Activated CD8-positive, alpha-beta memory T cell treated with anti-CD3 and anti-CD28 coated beads, Interleukin-2, amount 50 U/mL, for 48 hours (primary cell): ENCODE measurements at places on chromosomes 12 and 14.
A peak's percentile ranks its signal among the peaks of the same experiment; 100 is the strongest.

GRCh38 chr14:94132285-94132887, 3.0 kb upstream of the IFI27L2 start:
- DNase-seq = no peak

- DNase-seq = no peak
These were observed 59.8 kb downstream of the SUDS3 start for GRCh38 chr12:118436002-118436730.

DNA sequence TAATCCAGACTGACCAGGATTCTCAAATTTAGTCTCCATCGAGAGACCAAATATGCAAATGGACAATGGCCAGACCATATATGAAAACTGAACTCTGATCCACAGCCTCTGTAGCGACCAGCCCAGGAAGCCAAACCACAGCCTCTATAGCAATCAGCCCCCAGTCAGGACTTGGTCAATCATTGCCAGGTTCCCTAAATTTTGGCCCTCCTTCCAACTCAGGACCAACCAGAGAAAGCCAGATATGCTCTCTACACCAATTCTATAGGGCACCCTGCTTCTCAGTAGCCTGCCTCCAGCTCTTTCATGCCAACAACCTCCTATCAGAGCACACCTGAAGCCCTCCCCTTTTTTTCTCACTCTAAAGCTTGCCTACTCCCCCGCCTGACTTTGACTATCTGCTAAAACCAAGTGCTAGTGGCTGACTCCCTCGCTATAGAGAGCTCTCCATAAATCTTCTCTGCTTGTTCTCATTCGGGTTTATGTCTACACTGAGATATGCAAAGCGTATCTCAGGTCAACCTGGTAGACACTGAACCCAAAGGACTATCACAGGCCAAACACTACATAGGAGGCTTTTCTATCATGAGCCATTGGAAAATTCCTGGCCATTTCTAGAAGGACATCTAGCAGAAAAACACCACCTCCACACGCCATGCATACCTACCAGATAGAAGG, 110.5 kb upstream of the FUT8 start:
- no peak for DNase-seq

- no peak for DNase-seq
These were observed 14.0 kb downstream of the CCER1 start for GRCh38 chr12:90940872-90941499.

GRCh38 chr12:54162741-54163140, 26.0 kb downstream of the SMUG1 start:
- DNase-seq = no peak

DNA sequence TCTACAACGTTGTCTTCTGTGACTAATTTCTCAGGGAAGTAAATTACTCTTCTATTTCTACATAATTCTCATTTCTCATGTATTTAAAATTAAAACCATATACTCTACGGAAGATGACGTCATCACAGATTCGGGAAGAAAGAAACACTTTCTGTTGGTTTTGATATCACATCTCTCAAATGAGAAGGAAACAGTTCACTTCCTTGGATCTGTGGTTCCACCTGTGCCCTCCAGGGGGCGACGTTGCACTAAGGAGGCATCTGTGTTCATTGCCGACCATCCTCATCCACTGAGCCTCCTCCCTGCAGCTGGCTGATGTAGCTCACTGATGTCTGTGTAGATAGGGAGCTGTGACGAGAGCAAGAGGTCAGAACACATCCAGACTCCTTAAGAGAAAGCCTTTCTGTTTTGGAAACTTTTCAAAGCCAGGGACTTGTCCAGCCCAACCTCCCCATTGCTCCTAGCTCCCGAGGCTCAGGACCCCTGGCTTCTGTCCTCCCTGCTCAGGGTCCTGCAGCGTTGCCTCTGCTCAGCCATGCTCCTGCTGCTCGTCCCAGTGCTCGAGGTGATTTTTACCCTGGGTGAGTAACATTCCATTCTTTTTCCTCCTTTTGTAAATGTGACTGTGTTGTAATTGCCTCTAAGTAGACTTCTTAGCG, 172.7 kb upstream of the OR4E1 start:
- peak; percentile 85 for DNase-seq

- peak; percentile 73 for DNase-seq
These were observed at the start of gene JDP2 for GRCh38 chr14:75427482-75428229. TSS of gene JDP2 (plus strand) at chr14:75428022. CDS start at chr14:75437921, 9,899 bp downstream.

GRCh38 chr12:113097716-113098440, 37.7 kb downstream of the RASAL1 start:
- DNase-seq = no peak
